ENCODE measurements at places on chromosomes 12 and 14. TPM values are rescaled to one million over a fixed set of nuclear protein-coding genes. Genes with fewer than 3 reads are reported as not detected.

The MYF6 gene
- total RNA-seq = not detected

The RPS6KA5 gene
- total RNA-seq = 10.6 TPM

The CLEC4D gene
- 0.11 TPM for total RNA-seq

The CNTN1 gene
- total RNA-seq = 0.73 TPM

The RIPK3 gene
- 4.2 TPM for total RNA-seq

The TAS2R14 gene
- total RNA-seq = 0.38 TPM

The SMAGP gene
- total RNA-seq = 3.8 TPM

The CMTM5 gene
- 0.92 TPM for total RNA-seq

The MMP14 gene
- 26.0 TPM for total RNA-seq

The MTHFD1 gene
- 58.1 TPM for total RNA-seq

The ADCY6 gene
- total RNA-seq = 55.6 TPM

The KHNYN gene
- total RNA-seq = 23.3 TPM

The RASSF8 gene
- total RNA-seq = 26.2 TPM

The RFX4 gene
- not detected for total RNA-seq

The TMEM30B gene
- total RNA-seq = 0.30 TPM

The SLC10A1 gene
- total RNA-seq = not detected

The EIF2S1 gene
- 101 TPM for total RNA-seq

The YLPM1 gene
- 27.1 TPM for total RNA-seq

The CLEC4E gene
- 1.4 TPM for total RNA-seq

The P2RX2 gene
- total RNA-seq = not detected

The CMA1 gene
- 1.3 TPM for total RNA-seq

The CCDC77 gene
- total RNA-seq = 3.1 TPM

The RERG gene
- 4.0 TPM for total RNA-seq

The IGF1 gene
- total RNA-seq = 10.9 TPM

The KCNC2 gene
- total RNA-seq = not detected

The ABCD2 gene
- 9.4 TPM for total RNA-seq

The CCDC175 gene
- not detected for total RNA-seq

The DLK1 gene
- total RNA-seq = 52.3 TPM

The PDE3A gene
- 152 TPM for total RNA-seq

The CAPZA3 gene
- total RNA-seq = not detected

The SDSL gene
- 8.5 TPM for total RNA-seq

The TROAP gene
- total RNA-seq = 0.97 TPM

The AJUBA gene
- total RNA-seq = 13.1 TPM

The OASL gene
- total RNA-seq = 0.08 TPM

The KLRC1 gene
- not detected for total RNA-seq

The KRT79 gene
- not detected for total RNA-seq

The SNAPC1 gene
- 11.8 TPM for total RNA-seq

The CCDC38 gene
- total RNA-seq = not detected

The NRXN3 gene
- total RNA-seq = 1.4 TPM

The CLEC9A gene
- not detected for total RNA-seq

The FGF23 gene
- total RNA-seq = not detected

The RNF31 gene
- total RNA-seq = 33.4 TPM

The RBP5 gene
- total RNA-seq = 0.54 TPM

The ZNF385A gene
- 11.6 TPM for total RNA-seq

The EIF2S3B gene
- 0.62 TPM for total RNA-seq

The TSPAN9 gene
- 193 TPM for total RNA-seq

The AMN gene
- 0.14 TPM for total RNA-seq

The CEBPE gene
- not detected for total RNA-seq

The KLRK1 gene
- 1.2 TPM for total RNA-seq

The KRT4 gene
- not detected for total RNA-seq

The BDKRB2 gene
- 0.76 TPM for total RNA-seq

The PPP1R3E gene
- total RNA-seq = 7.9 TPM

The DCN gene
- 1,037 TPM for total RNA-seq

Measured in Right ventricle myocardium inferior (tissue), 1 donor.